ENCODE measurements at places on chromosomes 2 and 18.

- H3K4me3 ChIP-seq: no peak overlapping the region
- no peak for DNase-seq
- peaks cover 44% of the 10 kb centered on the region for H3K36me3 ChIP-seq
- H3K27ac ChIP-seq: peak overlapping the region; percentile 21
Measured at GRCh38 chr2:112665113-112665780, 19.5 kb downstream of the SLC20A1 start.

- H3K4me1 ChIP-seq: no peaks in the 10 kb centered on the region
- DNase-seq: no peak
- H3K27me3 ChIP-seq: no peaks in the 10 kb centered on the region
- no peaks in the 10 kb centered on the region for H3K36me3 ChIP-seq
- H3K4me3 ChIP-seq: no peak overlapping the region
Measured at GRCh38 chr2:34656632-34657031, 1057.5 kb upstream of the FAM98A start.

DNA sequence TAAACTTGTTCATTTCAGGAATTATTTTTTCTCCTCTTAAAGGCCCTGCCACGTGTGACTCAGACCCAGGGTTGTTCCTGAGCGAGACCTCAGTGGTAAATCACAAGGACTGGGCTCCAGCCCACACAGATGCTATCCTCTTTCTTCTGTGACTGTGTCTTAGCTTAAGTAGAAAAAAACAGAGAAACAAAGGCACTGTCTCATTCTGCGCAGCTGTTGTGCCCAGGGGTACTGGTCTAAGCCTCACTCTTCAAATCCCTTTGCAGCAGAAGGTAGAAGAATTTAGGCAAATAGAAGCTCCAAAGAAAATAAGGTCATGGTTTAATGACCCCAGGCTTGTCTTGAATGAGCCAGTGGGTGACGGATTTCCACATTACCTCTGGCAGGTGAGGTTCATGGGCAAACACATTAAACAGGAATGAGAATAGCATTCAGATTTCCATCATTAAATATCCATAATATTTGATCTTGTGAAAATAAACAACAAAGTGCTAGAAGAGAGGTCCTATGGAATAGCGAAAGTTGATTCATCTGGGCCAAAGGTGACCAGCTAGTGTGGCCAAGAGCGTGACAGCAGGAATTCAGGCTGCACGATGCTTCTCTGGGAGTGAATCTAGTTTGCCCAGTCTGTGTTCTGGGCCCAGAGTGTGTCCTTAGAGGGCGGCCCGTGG lies 63.3 kb downstream of the LIPG start:
- H3K4me1 ChIP-seq: no peaks in the 10 kb centered on the region
- H3K27ac ChIP-seq: no peak overlapping the region
- no peaks in the 10 kb centered on the region for H3K27me3 ChIP-seq
- H3K36me3 ChIP-seq: no peaks in the 10 kb centered on the region
- H3K4me3 ChIP-seq: no peak overlapping the region

- DNase-seq: no peak
- H3K4me3 ChIP-seq: no peak overlapping the region
- no peaks in the 10 kb centered on the region for H3K36me3 ChIP-seq
- no peak overlapping the region for H3K27ac ChIP-seq
Measured at GRCh38 chr2:116510117-116510671, 1304.3 kb upstream of the DDX18 start.

DNA sequence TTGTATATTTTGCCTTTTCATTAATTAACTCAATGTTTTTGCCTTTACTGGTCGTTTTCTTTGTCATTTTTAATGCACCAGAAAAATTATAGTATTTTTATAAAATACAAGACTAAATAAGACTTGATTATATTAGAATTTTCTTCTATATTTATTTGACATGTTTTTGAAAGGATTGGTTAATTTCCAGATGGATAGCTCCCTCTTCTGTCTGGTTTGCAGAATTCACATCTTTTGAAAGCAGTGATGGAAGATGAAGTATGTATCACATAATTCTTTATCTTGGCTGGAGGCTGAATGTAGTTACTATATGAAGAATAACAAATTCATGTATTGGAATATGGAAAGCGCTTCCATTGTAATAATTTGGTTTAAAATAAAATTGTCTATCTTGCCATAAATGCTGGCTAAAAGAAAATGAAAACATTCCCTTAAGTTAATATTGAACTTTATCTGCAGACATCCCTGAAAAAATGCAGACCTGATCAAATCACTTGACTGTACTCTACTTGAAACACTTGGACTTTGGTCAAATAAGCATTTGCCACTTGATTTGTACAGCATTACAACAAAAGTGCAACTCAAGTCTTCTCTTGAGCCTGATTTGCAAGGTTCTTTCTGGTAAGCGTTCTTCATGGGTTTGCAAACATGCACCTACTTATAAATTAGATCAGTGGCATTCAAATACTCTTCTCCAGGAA lies 86.3 kb upstream of the EFEMP1 start:
- peak overlapping the region; percentile 21 for H3K27ac ChIP-seq
- no peaks in the 10 kb centered on the region for H3K27me3 ChIP-seq
- peaks cover 22% of the 10 kb centered on the region for H3K4me1 ChIP-seq
- DNase-seq: no peak
- H3K36me3 ChIP-seq: no peaks in the 10 kb centered on the region

DNA sequence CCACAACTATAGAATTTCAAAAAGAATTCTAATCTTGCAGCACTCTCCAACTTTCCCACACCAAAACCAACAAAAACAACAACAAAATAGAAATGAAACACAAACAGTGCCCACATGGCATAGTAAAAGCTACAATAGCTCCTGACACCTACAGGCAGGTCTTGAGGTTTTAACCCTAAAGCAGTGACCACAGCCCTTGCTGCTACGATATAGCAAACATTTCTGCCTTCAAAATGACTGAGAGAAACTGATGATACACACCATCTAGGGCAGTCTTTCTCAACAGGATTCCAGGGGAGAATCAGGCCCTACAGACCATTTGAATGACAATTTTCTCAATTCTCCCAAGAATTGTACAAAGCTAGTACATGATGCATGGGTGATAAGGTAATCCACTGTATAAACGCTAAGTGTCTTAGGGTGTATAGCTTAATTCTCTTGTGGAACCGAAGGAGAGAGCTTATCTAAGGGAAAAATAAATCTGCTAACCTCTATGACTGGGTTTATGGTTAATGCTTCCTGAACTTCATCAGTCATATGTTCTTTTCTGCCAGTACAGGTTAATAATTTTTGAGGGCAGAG lies 46.5 kb downstream of the TRAK2 start:
- no peak for DNase-seq
- H3K4me3 ChIP-seq: no peak overlapping the region
- no peak overlapping the region for H3K27ac ChIP-seq
- H3K27me3 ChIP-seq: no peaks in the 10 kb centered on the region

DNA sequence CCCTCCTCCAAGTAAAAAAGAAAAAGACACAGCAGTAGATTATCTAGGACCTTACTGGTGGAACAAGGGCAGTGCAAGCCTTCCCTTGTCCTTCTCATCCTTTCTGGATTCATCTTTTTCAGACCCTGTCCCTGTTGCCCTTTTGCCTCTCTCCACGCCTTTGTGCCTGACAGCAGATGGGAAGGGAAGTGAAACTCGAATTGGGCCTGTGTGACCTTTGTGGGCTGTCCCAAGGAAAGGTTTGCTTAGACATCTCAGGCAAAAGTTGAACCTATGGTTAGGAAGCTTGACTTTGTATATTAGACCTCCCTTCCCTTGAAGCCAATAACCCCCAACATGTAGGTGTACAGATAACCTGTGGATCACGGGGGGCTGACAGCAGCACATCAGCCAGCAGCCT lies 185.3 kb downstream of the PRKCE start:
- no peaks in the 10 kb centered on the region for H3K36me3 ChIP-seq
- no peak for DNase-seq
- no peak overlapping the region for H3K4me3 ChIP-seq
- no peak overlapping the region for H3K27ac ChIP-seq
- no peaks in the 10 kb centered on the region for H3K27me3 ChIP-seq

All from RWPE2 (cell line).